Epithelial cell of esophagus (primary cell): ENCODE measurements at places on chromosomes 5 and 9.

DNA sequence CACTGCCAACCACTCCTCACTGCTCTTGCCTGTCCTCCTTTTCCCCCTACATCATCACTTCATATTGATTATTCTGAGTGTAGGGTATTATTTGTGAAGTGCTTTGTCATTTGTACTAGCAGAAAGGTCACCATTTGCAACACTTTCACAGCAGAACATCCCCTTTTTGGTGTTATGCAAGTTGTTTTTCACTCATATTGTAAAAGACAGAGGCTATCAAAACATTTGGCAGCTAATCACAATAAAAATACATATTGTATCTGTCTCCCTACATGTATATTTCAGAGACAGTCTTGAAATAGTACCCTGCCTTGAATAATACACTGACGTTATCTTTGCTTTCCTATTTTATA, 82.3 kb downstream of the ANXA1 start:
- no peak for DNase-seq

- peak; percentile 10 for DNase-seq
Measured at GRCh38 chr9:19699756-19700155, 89.1 kb downstream of the SLC24A2 start.

DNA sequence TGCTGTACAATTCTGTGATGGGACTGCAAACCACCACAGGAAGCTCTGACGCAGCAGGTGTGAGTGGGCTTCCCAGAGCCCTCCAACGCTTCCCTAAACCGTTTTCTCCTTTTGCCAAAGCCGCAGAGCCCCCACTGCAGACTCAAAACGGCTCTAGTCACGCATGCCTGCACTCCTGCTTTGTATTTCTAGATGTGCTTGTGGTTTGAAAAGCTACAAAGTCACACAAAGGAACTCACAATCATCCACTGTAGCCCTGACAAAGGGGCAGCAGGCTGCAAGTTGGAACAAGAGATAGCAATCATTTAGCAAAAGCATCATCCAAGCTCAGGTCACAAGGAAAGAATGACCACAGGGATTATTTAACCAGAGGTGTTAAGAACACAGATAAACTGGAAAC, 79.3 kb downstream of the PTPN3 start:
- no peak for DNase-seq

DNA sequence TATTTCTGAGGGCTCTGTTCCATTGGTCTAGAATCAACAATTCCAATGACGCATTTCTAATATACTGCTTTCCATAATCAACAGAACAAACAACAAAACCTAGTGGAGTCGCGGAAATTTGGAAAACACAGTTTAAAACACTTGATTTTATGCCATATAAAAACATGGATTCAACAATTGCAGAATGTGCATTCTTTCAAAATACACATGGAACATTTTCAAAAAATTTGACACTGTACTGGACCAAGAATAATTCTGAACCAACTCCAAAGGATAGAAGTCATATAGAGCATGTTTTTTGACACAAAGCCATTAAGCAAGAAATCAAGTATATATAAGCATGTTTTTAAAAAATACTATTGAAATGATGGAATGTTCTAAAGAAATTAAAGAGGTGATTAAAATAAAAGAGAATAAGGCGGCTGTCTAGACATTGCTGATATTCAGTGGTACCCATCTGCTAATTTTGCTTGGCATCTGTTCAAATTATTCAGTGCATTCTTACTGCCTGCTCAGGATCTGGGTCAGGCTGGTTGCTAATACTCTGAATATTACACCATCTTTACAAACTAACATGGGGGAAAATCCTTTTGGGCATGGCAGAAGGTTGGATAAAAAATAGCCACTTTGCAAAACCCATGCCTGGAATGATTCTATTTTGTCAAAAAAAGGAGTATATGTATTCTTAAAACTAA, 221.3 kb downstream of the NPR3 start:
- DNase-seq = no peak

DNA sequence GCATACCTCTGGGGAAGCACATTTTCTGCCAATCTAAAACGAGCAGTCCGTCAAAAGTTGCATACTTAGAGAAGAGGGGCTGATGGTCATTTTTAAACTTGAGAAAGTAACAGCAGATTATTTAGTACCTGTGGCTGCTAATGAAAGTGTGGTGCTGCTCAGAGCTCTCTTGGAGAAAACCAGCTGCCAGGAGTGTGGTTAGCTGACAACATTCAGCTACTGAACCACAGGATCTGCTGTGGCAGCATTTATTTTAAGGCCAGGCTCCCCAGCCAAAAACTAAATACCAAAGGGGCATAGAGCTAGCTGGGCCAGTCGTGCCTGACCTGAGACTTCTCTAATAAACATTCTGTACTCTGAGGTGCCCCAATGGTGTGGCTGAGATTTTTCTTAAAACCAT, 203.6 kb downstream of the EDIL3 start:
- no peak for DNase-seq

DNA sequence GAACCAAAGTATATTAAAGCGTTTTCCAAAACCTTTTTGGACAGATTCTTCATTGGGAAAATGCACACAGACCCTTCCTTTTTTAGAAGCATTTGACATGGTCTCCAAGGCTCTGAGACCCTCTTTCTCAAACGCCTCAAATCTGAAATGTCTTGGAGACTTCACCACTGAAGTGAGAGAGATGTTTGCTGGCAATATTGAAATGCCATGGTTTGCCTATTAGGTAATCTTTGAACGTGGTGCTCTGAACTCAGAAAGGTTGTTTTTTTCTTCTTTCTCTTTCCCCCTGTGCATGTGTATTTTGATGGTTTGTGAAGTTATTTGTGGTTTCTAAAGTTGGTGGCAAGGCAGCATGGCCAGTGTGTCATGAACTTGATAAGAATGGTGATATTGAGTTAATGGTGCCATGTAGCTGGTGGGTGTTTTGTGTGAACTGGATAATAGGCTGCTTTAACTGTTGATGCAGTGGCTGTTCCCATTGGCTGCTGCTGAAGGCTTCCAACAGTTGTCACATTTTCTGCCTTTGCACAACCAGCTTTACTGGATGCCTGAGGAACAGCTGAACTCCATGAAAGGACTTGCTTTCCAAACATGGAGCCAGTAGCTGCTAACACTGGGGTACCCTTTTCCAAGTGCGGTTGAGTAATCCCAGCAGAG, 1.7 kb downstream of the PALM2AKAP2 start:
- DNase-seq = peak; percentile 47

DNA sequence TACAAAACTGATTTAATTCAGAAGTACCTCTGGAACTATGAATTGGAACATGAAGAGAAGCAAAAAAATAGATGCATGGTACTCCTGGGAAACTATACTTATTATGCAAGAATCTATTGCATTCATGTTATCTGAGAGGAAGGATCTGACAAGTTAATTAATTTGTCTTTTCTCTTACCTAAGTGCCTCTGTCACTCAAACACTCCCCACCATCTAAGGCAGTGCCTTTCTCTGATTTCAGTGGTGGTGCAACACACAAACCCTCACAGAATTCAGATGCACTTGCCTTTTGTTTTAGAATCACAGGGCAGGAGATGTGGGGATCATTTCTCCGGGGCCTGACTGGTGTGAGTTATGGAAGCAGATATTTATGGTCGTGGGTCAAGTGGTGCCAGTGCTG, 52.5 kb upstream of the C9orf72 start:
- peak; percentile 14 for DNase-seq
